ENCODE measurements at places on chromosomes 6 and 20.

DNA sequence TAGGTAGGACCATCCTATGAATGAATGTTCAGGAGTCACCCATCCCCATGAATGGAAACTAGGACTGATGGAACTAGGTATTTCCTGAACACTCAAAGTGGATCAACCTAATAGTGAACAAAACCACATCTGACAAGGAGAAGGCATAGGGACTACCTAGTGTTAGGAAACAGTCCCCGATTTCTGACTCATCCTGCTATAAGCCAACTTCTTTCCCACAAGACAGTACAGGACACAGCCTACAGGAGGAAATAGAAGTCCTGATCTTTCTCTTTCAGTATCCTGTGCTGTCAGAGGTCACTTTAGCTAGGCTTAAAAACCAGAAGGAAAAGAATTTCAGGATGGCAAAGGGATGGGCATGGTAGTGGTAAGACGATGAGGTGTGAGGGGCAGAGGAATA, 19.5 kb upstream of the GMDS start:
- DNase-seq, result no peak

DNA sequence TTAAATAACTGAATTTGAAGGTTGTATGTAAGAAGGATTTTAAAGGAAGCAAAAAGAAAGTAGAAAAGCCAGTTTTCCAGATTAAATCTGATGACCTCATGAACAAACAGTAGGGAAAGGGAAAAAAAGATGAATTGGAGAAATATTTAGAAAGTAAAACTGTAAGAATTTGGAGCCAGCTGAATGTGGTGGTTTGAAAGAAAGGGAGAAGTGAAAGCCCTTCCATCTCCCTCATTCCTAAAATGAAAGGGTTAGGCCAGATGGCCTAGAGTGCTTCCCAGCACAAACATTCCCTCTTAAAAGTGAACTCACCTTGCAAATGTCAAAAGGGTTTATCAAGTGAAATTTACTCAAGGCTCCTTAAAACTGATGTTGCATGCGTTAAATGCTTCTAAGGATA, 139.3 kb upstream of the COL21A1 start:
- DNase-seq, result no peak

GRCh38 chr20:7003598-7003997, 236.1 kb downstream of the BMP2 start:
- DNase-seq, result no peak

DNA sequence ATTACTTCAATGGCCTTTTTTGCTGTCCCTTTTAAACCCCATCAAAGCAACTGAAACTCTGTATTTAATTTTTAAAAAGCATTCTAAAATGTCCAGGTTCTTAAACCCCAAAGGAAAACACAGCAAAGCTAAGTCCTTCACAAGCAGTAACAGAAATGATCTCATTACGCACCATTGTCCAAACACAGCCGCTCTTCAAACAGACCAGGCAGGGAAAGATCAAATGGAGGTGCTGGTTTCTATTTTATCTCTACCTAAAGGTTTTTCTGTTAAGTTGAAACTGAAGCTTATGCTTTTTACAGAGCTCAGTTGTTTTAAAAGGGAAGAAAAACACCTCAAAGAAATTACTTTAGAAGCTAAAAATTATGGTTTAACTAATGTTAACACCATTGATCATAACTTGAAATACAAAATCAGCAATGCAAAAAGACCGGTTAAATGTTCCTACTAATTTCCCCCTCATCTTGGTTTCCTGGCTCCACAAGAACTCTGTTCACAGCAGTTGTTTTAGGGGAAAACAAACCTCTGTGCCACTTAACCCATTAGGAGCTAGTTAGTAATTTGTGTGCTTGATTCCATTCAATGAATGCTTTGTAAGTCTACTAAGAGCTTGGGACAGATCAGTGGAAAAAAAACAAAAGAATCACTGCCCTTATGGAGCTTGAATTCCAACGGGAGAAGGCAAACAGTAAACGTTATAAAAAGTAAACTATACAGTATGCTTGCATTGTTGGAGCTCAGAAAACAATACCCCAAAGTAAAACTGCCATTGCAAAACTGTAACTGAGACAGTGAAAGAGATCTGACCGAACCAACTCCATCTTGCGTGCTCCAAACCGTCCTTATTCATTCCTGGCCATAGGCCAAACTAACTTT, 87.4 kb downstream of the CD24 start:
- DNase-seq, result no peak

GRCh38 chr6:24394061-24394779, 8.5 kb upstream of the MRS2 start:
- DNase-seq, result no peak

DNA sequence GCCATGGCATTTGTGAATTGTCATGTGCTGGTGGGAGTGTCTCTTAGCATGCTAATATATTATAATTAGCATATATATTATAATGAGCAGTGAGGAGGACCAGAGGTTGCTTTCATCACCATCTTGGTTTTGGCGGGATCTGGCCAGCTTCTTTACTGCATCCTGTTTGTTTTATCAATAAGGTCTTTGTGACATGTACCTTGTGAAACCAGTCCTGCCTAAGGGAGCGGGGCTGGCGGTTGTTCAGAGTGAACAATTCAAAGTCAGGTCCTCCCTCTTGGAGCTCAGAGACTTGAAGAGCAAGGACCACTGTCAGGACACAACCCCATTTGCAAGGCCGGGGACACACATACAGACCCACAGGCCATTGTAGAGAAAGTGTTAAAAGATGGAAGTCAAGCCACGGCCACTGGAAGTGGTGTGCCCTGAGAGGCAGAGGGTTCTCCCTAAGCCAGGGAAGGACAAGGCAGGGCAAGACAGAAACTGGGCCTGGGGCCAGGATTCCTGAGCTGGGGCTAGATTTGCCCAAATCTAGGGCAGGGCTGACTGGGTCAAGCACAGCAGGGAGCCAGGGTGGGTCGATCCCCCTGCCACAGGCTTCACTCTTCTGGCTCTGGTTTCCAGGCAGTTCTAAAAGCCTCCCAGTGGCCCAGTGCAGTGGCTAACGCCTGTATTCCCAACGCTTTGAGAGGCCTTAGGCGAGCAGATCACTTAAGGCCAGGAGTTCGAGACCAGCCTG, 14.2 kb downstream of the SLC52A3 start:
- DNase-seq, result no peak

GRCh38 chr6:31898383-31899011, 999 bp upstream of the EHMT2 start:
- DNase-seq, result no peak

- DNase-seq, result peak; percentile 1
Observed at GRCh38 chr6:126967296-126968005, 151.0 kb upstream of the RSPO3 start.

GRCh38 chr6:32108094-32108627, 977 bp downstream of the TNXB start:
- no peak for DNase-seq

DNA sequence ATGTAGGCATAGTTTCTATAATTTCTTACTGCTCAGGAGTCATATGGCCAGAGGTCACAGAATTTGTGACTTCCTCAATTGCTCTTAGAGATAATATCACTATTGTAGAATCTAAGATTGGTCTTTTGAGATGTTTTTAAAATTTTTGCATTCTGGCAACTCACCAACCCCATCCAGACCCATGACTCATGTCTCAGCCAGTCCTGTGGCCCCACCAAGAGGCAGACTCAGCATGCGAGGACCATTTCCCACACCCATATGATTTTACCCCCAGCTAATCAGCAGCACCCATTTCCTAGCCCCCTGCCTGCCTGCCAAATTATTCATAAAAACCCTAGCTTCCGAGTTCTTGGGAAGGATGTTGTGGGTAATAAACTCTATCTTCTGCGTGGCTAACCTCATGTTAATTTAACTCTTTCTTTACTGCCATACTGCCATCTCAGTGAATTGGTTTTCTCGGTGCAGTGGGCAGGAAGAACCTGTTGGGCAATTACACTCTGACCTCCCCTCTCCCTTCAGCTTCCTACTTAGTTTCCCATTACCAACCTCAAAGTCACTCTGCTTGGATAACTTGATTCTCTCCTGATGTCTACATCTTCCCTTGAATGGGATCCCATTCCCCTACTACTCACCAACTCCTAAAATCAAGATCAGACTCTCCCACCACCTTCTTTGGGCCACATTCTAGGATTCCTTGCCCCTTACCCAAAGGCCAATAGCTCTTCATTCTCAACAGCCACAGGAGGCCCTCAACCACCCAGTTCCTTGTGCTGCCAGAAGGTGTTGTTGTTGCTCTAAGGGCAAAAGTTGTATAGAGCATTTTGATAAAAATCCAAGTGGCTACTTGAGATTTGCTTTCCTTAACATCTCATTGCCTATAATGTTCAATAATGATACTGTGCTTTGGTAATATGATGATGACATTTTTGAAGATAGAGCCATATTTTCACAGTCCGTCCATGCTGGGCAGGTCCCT, 16.2 kb upstream of the IYD start:
- DNase-seq, result no peak

DNA sequence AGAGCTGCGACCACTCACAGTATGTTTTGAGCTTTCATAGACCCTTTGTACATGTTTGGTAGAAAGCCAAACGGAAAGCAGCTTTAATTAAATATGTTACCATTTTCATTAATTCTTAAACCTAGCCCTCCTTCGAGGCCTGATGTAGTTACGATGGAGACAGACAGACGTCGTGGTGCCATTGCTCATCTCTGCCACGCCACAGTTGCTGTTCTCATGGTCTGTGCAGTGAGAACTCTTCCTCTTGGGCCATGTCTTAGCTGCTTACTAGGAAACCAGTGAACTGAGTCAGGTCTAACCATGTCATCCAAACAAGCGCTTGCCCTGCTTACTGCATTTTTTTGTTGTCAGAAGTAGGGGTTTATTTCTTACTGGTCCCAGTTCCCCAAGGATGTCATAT, 62.8 kb downstream of the SNX9 start:
- no peak for DNase-seq

GRCh38 chr6:73774311-73774774, 78.3 kb downstream of the CD109 start:
- peak; percentile 99 for DNase-seq

DNA sequence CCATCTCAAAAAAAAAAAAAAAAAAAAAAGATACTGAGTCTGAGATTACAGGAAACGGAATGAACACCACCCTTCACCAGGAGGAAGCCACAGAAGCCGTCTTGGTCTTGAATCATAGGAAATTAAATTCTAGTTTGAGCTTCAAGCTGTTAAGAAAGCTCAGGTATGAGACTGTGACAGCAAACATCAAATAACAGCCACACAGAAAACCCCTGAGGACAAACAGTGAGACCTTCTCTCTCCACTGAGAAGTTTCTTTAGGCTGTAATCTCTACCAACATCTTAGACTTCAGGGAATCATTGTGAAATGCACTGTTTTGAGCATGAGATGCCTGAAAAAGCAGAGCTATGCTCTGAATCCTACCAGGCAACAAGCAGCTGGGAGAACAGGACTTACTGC, 30.8 kb downstream of the PDE10A start:
- DNase-seq, result no peak

DNA sequence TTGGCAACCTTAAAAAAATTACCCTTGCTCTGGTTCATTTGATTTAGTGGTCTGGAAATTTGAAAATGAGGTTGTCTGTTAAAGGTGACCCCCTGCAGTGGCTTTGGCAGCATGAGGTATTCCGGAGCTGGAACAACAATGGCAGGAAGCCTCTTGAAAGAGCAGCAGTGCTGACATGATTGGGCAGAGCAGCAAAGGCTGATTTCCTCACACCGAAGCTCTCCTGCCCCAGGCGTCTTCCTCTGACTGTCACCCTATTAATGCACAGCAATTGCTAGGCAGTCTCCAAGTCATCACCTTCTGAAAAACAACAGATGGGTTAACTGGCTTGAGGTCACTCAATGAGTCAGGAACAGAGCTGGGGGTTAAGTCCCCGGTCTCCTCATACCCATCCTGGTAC, 241.8 kb upstream of the MMS22L start:
- no peak for DNase-seq

GRCh38 chr6:135269481-135269891, 88.4 kb downstream of the MYB start:
- no peak for DNase-seq

GRCh38 chr20:19453410-19453809, 241.0 kb downstream of the SLC24A3 start:
- DNase-seq, result no peak

GRCh38 chr20:22836877-22837276, 198.2 kb upstream of the SSTR4 start:
- DNase-seq, result no peak

GRCh38 chr6:112485120-112485826, 138.1 kb downstream of the RFPL4B start:
- DNase-seq, result no peak

DNA sequence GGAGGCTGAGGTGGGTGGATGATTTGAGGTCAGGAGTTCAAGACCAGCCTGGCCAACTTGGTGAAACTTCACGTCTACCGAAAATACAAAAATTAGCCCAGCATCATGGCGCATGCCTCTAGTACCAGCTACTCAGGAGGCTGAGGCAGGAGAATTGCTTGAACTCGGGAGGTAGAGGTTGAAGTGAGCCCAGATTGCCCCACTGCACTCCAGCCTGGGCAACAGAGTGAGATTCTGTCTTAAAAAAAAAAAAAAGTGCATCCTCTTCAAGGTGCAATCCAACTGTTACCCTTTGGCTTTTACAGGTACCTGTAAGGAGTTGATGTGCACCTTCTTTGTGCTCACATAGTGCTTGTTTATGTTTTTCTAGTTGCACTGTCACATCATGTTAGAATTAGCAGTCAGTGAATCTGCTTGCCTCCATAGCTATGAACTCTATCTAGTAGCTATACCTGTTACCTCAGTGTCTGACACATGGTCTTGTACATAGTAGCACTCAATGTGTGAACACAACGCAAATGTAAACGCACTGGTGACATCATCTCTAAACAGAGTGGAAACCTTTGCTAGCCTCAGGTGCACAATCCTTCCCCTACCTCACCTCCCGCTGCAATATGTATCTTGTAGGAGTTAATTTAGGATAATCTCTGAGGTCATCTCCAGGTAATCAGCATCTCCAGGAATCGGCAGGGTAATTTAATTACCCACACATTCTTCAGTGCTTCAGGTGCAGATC, 9.7 kb downstream of the MSH5 start:
- DNase-seq, result no peak

DNA sequence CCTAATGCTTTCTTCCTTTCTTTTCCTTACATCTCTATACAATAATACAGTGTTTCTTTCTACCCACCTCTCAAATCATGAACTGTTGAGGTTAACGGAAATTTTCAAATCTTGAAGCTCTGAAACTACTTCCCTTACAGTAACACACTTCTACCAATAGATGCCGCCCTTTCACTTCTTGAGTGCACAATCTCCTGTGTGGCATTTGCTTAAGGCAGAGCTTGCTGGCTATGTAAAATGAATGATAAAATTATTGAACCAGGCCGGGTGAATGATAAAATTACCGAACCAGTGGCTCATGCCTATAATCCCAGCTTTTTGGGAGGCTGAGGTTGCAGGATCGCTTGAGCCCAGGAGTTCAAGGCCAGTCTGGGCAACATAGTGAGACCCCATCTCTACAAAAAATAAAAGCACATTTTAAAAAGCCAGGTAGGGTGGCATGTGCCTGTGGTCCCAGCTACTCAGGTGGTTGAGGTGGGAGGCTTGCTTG, 56.8 kb downstream of the KCNS1 start:
- DNase-seq, result peak; percentile 33

- no peak for DNase-seq
Observed at GRCh38 chr6:52672412-52673025, 1.6 kb downstream of the TMEM14A start.

GRCh38 chr20:46895906-46896242, 1.2 kb downstream of the EYA2 start:
- DNase-seq, result no peak

GRCh38 chr6:71459162-71459561, 170.6 kb downstream of the OGFRL1 start:
- no peak for DNase-seq

- no peak for DNase-seq
Observed at GRCh38 chr6:144659202-144660182, 374.4 kb downstream of the UTRN start.

- no peak for DNase-seq
Observed at GRCh38 chr6:125307150-125307838, 5.5 kb upstream of the HDDC2 start.

GRCh38 chr20:43513372-43513930, 6.0 kb downstream of the L3MBTL1 start:
- no peak for DNase-seq

Measured in brain pericyte (primary cell).